ENCODE measurements at places on chromosomes 6 and 20.
A peak's percentile ranks its signal among the peaks of the same experiment; 100 is the strongest.

DNA sequence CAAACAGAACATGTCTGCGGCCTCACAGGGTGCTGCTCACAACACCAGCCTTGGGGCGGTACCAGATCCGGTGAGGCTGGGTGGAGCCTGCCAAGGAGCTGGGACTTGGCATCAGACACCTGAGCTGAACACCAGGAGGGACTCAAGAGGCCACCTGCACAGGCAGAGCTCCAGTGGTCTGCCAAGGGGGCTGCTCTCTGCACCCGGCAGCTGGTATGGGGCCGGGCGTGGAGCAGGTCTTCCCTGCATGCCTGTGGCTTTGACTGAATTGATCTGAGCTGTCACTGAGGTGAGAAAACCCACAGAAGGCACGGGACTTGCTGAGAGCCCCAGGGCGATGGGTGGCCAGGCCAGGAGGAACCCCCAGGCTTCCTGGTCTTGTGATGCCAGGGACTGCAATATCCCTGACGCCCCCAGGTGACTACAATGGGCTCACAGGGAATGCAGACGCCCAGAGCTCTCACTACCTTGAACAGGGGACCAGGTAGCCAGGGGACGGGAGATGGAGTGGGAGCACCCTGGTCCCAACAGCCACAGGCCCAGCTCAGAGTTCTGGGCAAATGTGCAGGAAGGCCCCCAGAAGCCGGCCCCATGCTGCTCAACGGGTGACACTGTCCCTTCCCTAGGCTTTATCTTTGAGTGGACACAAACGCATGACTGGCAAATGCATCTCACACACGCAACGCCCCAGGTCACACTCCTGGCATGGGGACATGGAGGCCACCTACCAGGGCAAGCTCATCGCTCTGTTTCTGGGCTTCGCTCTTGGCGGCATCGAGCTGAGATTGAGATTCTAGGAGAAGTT, 48.2 kb downstream of the DSTN start:
- H3K4me3 ChIP-seq: no peak overlapping the region
- H3K4me1 ChIP-seq: peaks cover 3% of the 10 kb centered on the region

DNA sequence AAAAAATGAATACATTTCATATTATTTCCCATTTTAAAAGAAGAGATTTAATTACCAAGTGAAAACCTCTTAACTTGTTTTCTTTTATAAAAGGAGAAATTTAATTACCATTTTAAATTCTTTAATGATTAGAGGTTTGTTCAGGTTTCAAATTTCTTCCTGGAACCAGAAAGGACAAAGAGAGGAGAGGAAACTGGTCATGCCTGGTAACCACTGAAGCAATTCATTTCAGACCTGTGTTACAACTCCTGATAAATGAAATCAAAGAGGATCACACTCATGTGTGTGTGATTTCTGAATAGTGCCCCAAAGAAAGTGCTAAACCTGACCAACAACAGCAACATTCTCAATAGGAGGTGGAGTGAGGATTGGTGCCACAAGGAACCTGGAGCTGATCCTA, 12.6 kb upstream of the SLPI start:
- no peaks in the 10 kb centered on the region for H3K4me1 ChIP-seq
- H3K27ac ChIP-seq: no peak overlapping the region
- no peaks in the 10 kb centered on the region for H3K36me3 ChIP-seq
- no peak overlapping the region for H3K4me3 ChIP-seq

DNA sequence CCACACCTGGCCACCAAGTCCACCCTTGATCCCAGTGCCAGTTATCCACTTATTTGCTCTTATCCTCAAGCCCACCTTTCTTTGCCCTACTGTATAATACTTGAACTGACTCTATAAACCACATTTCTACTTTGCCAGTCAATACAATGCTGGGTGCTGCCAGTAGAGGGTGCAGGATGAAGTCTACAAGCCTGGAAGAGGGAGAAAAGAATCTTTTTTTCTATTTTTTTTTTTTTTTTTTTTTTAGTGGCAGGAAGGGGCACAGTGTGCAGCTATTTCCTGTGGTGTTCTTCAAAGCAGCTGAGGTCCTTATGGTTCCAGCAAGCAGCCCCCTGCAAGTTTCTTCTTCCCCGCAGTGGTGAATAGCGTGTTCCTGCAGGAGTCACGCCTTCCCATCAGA, 22.2 kb upstream of the GABRR1 start:
- no peaks in the 10 kb centered on the region for H3K4me1 ChIP-seq
- no peak overlapping the region for H3K4me3 ChIP-seq
- peak; percentile 22 for DNase-seq
- no peak overlapping the region for H3K27ac ChIP-seq
- no peaks in the 10 kb centered on the region for H3K36me3 ChIP-seq

DNA sequence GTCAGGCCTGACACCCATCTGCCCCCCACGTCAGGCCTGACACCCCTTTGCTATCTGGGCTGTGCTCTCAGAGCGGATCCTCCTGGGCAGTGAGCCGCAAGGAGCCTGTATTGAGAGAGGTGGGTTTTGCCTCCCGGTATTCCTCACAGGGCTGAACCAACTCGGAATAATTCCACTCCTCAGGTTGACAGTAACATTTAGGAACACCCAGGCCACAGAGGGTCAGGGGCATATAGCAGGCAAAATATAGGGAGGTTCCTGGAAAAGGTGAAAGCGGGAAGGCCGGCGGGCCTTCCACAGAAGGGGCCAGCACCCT, 6.8 kb upstream of the FGD2 start:
- peaks cover 6% of the 10 kb centered on the region for H3K4me1 ChIP-seq
- H3K36me3 ChIP-seq: no peaks in the 10 kb centered on the region
- H3K27me3 ChIP-seq: no peaks in the 10 kb centered on the region
- no peak overlapping the region for H3K4me3 ChIP-seq

GRCh38 chr20:10495173-10495572, 60.1 kb downstream of the SLX4IP start:
- H3K4me3 ChIP-seq: no peak overlapping the region
- H3K36me3 ChIP-seq: no peaks in the 10 kb centered on the region
- no peaks in the 10 kb centered on the region for H3K4me1 ChIP-seq
- H3K27me3 ChIP-seq: no peaks in the 10 kb centered on the region

- H3K27ac ChIP-seq: no peak overlapping the region
- no peak overlapping the region for H3K4me3 ChIP-seq
- H3K4me1 ChIP-seq: no peaks in the 10 kb centered on the region
- no peaks in the 10 kb centered on the region for H3K36me3 ChIP-seq
Measured at GRCh38 chr6:89618026-89618425, 20.5 kb downstream of the LYRM2 start.

- no peak overlapping the region for H3K27ac ChIP-seq
- no peak for DNase-seq
- H3K4me3 ChIP-seq: no peak overlapping the region
- H3K4me1 ChIP-seq: no peaks in the 10 kb centered on the region
- H3K27me3 ChIP-seq: no peaks in the 10 kb centered on the region
- H3K36me3 ChIP-seq: no peaks in the 10 kb centered on the region
Measured at GRCh38 chr6:29953686-29954085, 11.4 kb downstream of the HLA-A start.

DNA sequence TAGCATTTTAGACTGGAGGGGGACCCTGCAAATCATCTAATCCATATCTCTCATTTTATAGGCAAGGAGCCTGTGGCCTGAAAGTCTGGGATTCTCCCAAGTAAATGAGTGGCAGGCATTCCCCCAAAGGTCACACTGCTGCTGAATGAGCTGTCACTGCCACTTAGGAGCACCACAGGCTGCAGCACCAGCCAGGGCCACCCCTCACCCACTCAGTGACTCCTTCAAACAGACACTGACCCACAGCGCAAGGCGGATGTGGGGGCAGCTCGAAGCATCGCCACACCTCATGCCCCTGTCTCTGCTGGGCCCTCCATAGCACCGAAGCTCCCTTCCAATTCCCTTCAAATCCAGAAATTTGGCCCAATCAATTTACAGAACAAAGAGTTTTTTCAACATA, 119.9 kb upstream of the ARID1B start:
- no peak for DNase-seq
- H3K27me3 ChIP-seq: no peaks in the 10 kb centered on the region
- H3K27ac ChIP-seq: no peak overlapping the region
- no peaks in the 10 kb centered on the region for H3K36me3 ChIP-seq

DNA sequence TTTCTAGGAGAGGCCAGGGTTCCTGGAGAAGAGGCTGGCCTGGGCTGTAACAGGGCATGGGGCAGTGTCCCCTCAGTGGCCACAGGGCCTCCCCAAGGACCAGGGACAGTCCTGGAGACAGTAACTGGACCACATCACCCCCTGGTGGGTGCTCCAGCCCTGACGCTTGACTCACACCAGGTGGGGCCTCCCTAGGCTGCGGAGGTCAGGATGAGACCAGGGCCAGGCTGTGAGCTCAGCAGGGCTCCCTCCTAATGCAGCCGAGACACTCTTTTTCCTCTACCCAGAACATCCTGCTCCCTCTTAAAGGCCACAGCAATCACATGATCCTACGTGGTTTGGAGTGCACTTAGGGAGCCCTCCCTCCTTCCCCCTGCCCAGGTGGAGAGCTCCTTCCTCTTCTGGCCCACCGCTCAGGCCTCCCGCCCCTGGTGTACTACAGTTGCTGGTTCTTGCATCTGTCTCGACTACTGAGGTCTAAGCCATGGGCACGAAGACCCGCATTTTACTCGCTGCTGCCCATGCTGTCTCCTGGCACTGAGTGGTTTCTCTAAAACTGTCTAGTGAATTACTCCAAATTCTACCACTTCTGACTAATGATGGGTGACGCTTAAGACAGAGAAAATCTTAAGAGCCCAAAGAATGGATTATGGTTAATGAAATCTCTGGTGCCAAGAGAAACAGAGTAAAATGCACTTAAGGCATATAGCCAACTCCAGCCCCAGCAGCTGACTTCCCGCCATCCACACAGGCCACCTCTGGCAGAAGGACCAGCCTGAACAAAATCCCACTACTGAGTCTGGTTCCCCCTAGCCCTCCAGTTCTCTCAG, 166.1 kb upstream of the CST7 start:
- no peaks in the 10 kb centered on the region for H3K27me3 ChIP-seq
- H3K36me3 ChIP-seq: no peaks in the 10 kb centered on the region
- no peak overlapping the region for H3K27ac ChIP-seq
- DNase-seq: no peak
- H3K4me1 ChIP-seq: no peaks in the 10 kb centered on the region
- no peak overlapping the region for H3K4me3 ChIP-seq

- H3K4me3 ChIP-seq: no peak overlapping the region
- no peaks in the 10 kb centered on the region for H3K27me3 ChIP-seq
- peaks cover 13% of the 10 kb centered on the region for H3K36me3 ChIP-seq
- H3K27ac ChIP-seq: peak overlapping the region; percentile 79
- peak; percentile 21 for DNase-seq
Measured at GRCh38 chr20:10655720-10656669, 17.8 kb downstream of the JAG1 start.

- no peak overlapping the region for H3K27ac ChIP-seq
- H3K27me3 ChIP-seq: no peaks in the 10 kb centered on the region
- H3K36me3 ChIP-seq: no peaks in the 10 kb centered on the region
- no peaks in the 10 kb centered on the region for H3K4me1 ChIP-seq
- H3K4me3 ChIP-seq: no peak overlapping the region
Measured at GRCh38 chr20:39206899-39207564, 244.9 kb downstream of the DHX35 start.

GRCh38 chr20:1666802-1667201, 9.2 kb upstream of the SIRPG start:
- H3K4me1 ChIP-seq: no peaks in the 10 kb centered on the region
- no peaks in the 10 kb centered on the region for H3K36me3 ChIP-seq

DNA sequence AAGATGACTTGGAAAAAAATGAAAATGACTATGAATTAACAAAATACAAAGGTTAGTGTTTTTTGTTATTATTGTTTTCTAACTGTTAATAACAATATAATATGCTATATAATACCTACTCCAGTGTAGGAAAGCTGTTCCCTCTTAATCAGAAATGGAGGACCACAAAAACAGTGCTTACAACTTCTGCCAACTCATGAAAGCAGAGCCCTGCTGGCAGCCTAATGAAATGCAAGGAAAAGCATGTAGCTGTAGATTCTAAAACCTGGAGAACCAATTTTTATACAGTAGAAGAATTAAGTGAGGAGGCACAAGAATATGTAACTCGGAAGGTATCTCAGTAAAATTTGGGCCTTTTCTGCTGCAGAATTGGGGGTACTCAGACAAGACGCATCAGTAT, 29.4 kb downstream of the PHIP start:
- DNase-seq: no peak
- no peak overlapping the region for H3K27ac ChIP-seq
- H3K27me3 ChIP-seq: no peaks in the 10 kb centered on the region
- H3K36me3 ChIP-seq: peaks cover 22% of the 10 kb centered on the region

GRCh38 chr6:29943053-29943966, 978 bp downstream of the HLA-A start:
- H3K4me1 ChIP-seq: peaks cover 4% of the 10 kb centered on the region
- DNase-seq: peak; percentile 49
- peak overlapping the region; percentile 83 for H3K27ac ChIP-seq
- H3K36me3 ChIP-seq: no peaks in the 10 kb centered on the region
- H3K27me3 ChIP-seq: no peaks in the 10 kb centered on the region

DNA sequence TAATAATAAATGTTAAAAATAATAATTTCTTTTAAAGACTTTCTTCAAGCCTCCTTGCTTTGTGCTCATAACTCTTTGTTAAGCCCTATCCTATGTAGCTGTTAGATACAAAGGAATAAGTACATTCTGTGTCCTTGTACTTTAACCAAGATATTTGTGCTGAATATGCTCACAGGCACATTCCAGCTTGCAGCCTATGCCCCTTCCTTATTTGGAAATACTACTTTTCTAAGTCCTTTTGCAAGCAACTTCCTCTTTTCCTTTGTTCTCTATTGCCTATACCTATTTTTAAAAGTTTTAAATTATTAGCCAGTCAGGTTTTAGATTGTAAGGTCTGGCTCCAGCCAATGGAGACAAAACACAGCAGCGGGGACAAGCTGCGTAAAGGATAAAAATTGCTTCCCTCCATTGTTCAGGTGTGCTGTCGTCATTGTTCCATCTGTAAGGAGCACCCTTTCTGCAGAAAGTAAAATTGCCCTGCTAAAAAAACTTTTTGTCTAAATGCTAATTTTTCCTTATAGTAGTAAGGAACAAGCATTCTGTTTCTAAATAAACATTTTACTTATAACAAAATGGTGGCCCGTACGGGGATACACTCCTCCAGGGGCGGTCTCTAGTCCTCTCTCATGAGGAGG, 80.2 kb downstream of the SYTL3 start:
- no peaks in the 10 kb centered on the region for H3K36me3 ChIP-seq
- H3K4me3 ChIP-seq: no peak overlapping the region
- no peaks in the 10 kb centered on the region for H3K27me3 ChIP-seq
- H3K4me1 ChIP-seq: no peaks in the 10 kb centered on the region
- H3K27ac ChIP-seq: no peak overlapping the region
- no peak for DNase-seq

GRCh38 chr6:27503436-27504030, 30.6 kb upstream of the ZNF184 start:
- H3K4me3 ChIP-seq: peak overlapping the region; percentile 31
- peak; percentile 53 for DNase-seq
- no peaks in the 10 kb centered on the region for H3K36me3 ChIP-seq
- peaks cover 56% of the 10 kb centered on the region for H3K27me3 ChIP-seq

GRCh38 chr6:3333263-3333662, 74.5 kb downstream of the PSMG4 start:
- no peak overlapping the region for H3K4me3 ChIP-seq
- no peaks in the 10 kb centered on the region for H3K27me3 ChIP-seq
- H3K36me3 ChIP-seq: no peaks in the 10 kb centered on the region
- H3K27ac ChIP-seq: no peak overlapping the region
- DNase-seq: no peak
- H3K4me1 ChIP-seq: peaks cover 7% of the 10 kb centered on the region
